ENCODE measurements at places on chromosomes 5 and 9.

DNA sequence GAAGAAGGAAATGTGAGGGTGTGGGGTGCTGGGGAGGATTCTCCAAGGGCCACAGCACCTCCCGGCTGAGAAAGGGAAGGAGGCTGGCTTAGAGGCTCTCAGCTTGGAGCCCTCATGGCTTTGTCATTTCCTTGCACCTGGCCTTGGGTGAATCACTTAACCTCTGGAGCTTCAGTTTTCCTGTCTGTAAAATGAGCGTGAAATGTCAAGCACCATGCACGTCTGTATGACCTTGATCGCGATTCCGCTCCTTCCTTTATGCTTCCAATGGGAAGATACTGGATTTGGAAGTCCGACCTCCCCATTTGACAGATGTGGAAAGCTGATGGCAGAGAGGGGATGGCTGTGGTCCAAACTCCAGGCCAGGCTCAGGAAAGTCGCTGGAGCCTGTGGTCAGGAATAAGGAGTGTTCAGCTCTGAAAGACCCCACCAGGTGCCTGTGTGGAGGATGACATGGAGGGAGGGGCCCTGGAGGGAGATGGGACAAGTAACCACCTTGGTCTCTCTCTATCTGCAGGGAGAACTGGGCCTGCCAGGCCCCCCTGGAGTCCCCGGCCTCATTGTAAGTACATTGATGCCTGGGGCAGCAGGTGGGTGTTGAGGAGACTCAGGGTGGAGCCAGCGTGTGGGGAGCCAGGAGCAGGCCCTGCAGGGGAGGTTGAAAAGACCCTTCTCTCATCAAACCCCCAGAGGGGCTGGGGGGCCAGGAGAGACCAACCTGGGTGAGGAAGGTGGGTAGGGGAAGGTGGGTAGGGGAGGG is 66.5 kb downstream of the COL27A1 start:
- DNase-seq: peak; percentile 66

- DNase-seq: peak; percentile 45
These were observed 3.1 kb downstream of the SLC4A9 start for GRCh38 chr5:140362875-140363630.

GRCh38 chr5:143738417-143739401 is 73.3 kb upstream of the HMHB1 start:
- DNase-seq: no peak

DNA sequence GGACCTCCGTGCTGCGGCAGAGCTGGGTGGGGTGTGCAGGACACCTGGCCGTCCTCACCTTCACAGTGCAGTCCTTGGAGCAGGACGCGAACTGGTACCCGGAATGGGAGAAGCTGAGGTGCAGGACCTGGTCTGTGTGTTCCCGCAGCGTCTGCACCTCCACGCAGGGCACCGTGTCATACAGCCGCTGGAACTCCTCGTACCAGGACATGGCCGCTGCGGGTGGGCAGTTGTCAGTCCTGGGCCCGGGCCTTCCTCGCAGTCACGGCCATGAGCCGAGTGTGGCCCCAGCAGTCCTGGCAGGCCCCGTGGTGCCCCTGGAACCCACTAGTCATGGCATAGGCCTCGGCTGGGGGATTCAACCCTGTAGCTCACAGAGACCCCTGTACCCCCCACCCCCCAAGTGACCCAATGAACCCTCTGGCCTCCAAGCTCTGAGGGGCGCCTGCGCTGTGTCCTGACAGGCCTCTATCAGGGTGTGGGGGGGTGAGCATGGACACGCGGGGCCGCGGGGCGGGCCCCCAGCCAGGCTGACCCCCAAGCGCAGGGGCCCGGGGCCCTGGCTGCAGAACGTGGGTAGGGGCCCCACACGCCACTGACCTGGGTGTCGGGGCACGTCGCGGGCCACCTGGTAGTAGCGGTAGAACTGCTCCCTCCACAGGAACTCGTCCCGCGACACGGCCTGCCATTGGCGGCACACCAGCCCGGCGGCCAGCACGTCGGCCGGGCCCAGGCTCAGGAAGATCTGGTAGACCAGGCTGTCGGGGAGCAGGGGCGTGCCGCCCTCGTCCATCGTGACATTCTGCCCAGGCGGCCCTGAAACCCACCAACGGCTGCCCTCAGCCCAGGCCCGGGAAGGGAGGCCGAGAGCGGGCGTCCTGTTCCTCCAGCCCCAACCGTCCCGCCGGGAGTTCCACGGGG is 987 bp downstream of the FBXW5 start:
- no peak for DNase-seq

- DNase-seq: no peak
These were observed 75.7 kb downstream of the TUSC1 start for GRCh38 chr9:25602400-25603044.

All from RPMI7951 (cell line).